ENCODE measurements at places on chromosomes 11 and 22.

DNA sequence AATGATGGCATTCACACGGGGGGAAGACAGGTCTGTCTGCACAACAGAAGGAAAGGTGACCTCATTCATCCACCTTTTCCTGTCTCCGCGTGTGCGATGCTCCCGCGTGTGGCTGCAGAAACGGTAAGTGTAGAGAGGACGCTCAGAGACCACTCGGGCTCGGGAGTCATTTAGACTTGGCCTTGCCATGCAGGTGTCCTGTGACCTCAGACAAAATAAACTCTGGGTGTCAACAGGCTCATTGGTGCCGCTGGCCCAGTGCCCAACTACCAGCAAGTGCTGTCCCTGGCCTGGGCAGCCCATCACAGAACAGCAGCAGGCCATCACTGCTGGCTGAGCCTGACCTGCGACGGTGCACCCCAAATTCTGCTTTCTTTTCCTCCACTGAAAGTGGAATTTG lies 48.1 kb upstream of the ARFGAP3 start:
- no peak for DNase-seq

DNA sequence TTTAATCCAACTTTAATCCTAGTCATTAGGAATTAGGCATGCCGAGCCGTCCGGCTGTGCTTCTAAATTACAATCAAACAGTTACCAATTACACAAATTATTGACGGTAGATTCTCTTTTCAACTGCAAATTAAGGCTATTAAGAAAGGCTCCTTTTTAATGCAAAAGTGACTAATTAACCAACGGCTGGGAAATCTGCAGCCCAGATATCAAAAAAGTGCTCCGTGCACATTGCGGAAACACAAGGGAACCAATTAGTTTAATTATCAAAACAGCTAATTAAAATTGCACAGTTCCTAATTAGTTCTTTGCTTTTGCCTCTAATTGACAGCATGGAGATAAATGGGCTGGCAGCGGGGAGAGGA lies 19.4 kb upstream of the LMO1 start:
- no peak for DNase-seq

GRCh38 chr22:41479671-41480396 lies 10.9 kb downstream of the ACO2 start:
- DNase-seq = no peak

GRCh38 chr22:31020334-31020733 lies 51.3 kb downstream of the TUG1 start:
- DNase-seq = no peak

GRCh38 chr22:42701694-42702093 lies 19.0 kb downstream of the A4GALT start:
- no peak for DNase-seq

DNA sequence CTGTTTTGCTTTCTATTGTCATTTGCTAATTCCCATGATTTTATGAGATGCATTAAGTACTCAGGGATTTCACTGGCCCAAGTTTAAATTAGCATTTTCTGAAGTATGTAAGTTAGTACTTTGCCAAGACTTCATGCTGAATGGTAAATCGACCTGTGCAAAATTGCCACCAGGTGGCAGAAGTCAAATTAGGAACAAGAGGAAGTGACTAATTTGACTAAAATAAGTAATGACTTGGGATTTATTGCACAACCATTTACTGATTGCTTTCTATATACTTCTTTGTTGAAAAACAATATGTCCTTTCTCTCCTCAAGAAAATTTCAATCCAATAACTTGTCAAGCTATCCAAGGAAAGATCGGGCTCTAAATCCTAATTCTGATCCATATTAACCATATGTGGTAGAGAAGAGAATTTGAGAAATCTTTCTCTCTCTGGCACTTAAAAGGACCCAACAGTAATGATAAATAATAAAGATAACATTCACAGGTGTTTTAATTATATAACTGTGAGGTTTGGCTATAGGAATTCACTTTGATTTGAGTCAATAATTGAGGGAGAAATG lies 253.7 kb upstream of the CHORDC1 start:
- DNase-seq = peak; percentile 19

DNA sequence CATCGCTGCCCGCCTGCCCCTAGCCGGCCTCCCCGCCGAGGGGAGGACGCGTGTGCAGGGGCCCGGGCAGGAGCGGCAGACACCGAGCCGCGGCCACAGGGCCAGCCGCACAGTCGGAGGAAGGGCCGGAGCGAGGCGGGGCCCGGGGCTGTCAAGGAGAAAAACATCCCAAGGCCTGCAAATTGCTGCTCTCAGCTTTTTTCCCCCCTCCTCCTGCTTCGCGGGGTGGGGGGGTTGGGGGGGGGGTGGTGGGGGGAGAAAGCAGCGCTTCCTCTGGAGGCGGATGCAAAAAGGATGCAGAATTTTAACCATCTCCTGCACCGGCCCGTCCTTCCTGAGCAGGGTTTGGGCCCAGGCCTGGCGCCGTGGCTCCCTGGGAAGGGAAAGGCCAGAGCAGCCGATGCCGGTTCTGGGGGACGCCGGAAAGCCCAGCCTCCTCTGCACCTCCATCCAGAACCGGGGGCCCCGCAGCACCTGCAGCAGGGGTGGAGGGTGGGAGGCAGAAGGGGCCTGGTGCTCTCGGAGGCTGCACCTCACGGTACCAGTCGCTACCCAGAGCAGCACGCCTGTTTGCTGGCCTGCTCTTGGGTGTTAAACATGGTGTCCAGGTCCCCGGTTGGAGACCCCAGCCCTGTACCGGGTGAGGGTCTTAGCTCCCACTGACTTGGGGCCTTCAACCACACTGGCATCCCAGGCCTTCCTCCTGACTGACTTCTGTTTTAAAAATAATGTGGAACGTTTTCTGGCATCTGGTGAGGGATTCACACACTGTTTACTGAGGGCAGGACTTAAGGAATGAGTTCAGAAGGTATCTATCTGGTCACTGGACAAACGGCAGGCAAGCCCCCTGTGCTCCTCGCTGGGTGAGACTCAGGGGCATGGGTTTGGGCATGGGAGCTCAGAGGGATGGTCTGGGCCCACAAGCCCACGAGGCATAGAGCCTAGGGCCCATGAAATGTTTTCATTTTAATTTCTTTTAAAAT lies 77.4 kb upstream of the WNT7B start:
- peak; percentile 45 for DNase-seq

DNA sequence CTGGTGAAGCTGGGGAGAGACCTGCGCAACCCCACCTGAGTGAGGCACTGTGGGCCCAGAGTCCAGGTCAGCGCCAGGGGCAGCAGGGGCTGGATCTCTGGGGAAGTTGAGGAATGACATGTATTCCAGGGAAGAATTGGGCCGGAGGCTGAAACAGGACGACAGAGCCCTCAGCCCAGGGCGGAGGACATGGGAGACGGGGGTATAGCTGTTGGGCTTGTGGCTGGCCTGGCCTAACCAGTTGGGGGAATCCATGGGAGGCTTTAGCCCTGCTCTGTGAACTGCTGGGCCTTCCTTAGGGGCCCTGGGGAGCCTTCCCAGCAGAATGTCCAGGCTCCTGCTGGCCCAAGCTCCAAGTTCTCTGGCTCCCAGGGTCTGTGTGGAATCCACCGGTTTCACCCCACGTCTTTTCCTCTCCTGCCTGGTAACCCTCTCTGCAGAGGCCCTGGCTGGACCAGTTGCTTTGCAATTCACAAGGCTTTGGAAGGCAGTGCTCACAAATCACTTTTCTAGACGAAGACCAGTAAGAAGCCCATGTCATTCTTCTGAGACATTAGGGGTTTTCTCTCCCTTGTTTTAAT lies 50.4 kb upstream of the KCNQ1OT1 start:
- DNase-seq = no peak

- DNase-seq = no peak
Observed at GRCh38 chr22:17201285-17201945, 17.8 kb downstream of the ADA2 start.
